ENCODE measurements at places on chromosomes 16 and 17.
A peak's percentile ranks its signal among the peaks of the same experiment; 100 is the strongest.

DNA sequence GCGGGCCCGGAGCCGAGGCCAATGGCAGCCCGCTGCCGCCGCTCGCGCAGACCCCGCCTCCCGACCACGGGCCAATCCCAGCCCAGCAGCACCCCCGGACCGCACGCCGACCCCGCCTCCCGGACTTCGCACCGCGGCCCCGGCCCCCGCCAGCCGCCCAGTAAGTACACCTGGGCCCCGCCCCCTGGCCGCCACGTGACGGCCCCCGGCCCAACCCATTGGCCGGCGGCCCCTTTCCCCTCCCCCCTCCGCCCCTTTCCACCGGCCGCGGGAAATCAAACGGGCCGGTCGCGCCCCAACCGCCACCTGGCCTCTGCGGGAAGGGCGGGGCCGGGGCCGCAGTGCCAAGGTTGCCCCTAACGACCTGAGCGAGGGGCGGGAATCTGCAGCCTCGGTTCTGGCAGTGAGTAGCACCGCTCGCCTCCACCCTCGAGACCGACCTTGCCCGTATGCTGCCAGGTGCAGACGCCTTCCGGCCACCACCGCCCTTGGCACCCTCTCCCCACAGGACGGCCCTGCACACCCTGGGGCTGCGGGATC lies at the start of gene YBX2:
Gene YBX2, minus strand, starts transcription at position 26 of the 540 bp plus-strand sequence. CDS start 139 bp downstream, outside the sequence.
- DNase-seq, result peak; percentile 95

DNA sequence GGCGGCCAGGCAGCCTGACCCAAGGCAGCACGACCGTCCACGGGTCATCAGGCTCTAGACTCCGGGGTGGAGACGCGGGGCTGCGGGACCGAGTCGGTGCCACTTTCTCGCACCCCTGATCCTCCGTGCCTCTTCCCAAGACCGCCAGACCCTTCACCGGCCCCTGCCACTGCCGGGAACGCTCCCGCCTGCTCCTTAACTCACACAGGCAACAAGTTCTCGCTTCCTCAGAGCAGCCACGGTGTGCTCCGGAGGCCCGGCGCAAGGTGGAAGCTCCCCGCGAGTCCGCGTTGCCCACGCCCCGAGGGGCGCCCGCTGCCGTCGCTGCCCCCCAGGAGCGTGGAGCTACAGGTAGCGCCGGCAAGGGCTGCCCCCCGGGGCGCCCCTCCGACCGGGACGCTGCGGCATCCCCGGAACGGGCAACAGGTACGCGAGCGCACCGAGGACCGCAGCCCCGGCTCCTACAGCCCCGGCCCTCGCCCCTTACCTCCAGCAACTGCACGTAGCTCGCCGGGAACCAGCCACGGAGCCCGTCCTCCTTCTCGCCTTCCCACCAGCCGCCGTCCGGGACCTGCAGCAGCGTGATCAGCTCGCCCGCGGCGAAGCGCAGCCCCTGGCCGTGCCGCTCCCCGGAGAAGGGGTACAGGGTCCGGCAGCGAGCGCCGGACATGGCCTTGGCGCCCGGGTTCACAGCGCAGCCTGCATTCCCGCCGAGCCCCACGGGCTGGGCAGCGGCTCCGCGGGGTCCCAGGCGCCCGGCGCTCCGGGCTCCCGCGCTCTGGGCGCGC lies 491 bp downstream of the GAS7 start:
- DNase-seq, result peak; percentile 53

GRCh38 chr17:43428524-43428923 lies 29.7 kb downstream of the ARL4D start:
- no peak for DNase-seq

DNA sequence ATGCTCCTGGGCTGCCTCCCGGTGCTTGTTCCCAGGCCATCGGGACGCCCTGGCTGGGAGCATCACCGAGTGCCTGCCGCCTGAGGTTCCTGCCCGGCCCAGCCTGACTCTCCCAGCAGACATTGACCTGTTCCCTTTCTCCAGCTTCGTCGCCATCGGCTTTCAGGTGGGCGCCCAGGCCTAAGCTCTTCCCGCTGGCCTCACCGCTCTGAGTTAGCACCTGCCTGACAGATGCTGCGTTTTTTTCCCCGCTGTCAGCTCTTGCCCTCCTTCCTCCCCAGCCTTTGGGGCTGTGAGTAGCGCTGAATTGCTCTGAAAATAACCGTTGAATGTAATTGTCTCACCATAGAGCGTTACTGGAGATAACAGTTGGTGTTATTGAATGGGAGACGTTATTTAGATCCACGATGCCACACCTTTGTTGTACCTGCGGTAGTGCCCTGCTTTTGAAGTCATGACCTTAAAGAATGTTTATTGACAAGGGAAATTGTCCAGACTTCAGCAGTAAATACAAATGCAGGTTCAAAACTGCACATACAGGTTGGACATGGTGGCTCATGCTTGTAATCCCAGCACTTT lies 21.3 kb upstream of the SMIM5 start:
- no peak for DNase-seq

- no peak for DNase-seq
Observed at GRCh38 chr16:64278196-64278595, 843.7 kb downstream of the CDH11 start.

DNA sequence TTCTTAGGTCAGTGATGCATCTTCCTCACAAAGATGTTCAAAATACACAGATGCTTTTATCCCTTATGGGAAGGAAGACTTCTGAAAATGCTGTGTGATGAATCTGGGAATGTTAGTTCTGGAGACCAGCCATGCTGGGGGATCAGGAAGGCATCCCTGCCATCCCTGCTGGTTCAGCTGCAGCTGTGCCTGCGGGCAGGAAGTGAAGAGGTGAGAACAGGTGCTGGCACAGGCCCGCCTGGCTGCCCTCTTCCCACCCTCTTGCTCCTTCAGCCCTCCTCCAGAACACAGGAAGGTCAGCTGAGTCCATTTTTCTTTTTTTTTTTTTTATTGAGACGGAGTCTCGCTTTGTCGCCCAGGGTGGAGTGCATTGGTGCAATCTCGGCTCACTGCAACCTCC lies 15.2 kb downstream of the RAB11FIP3 start:
- no peak for DNase-seq

DNA sequence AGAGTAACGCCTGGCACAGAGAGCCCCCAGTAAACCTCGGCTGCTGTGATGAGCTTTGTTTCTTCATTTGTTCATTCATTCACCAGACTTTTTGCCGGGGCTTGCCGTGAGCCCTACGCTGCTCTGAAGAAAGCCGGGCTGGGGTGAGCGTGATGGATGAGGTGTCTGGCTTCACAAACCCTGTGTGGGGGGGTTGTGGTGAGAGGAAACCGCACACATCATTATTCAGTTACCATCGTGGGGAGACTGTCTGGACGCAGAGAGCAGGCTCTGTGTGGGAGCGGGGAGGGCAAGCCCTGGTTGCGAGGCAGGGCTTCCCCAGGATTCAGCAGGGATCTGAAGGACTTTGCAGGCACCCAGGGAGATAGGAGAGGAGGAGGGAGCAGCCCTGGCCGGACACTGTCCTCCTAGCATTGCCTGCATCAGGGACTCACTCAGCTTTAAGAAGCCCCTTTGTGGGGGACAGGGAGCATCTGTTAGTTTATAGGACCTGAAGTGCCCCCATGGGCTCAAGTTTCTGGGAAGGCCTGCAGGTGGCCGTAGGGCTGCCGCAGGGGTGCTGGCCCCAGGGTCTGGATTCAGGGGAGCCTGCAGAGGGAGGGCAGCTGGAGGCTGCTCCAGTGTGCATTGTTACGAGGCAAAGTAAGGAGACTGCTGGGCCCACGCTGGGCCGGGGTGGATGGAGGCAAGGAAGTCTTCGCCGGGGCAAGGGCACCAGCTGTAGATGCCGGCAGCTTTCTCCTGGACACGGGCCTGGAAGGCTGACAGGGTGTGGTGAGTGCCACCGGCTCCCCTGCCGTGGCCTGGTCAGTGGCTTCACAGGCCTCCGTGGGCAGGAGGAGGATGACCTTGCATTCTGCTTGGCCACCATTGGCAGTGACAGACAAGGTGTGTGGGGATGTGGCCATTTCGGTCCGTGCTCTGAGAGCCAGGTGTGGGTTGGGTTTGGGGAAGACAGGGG lies 334.5 kb downstream of the SEC14L1 start:
- no peak for DNase-seq

- DNase-seq, result no peak
Observed at GRCh38 chr16:84357191-84357651, 11.1 kb upstream of the ATP2C2 start.

- no peak for DNase-seq
Observed at GRCh38 chr17:29640413-29640812, 17.7 kb upstream of the CORO6 start.

- DNase-seq, result no peak
Observed at GRCh38 chr16:75627851-75628250, 4.8 kb upstream of the ADAT1 start.

DNA sequence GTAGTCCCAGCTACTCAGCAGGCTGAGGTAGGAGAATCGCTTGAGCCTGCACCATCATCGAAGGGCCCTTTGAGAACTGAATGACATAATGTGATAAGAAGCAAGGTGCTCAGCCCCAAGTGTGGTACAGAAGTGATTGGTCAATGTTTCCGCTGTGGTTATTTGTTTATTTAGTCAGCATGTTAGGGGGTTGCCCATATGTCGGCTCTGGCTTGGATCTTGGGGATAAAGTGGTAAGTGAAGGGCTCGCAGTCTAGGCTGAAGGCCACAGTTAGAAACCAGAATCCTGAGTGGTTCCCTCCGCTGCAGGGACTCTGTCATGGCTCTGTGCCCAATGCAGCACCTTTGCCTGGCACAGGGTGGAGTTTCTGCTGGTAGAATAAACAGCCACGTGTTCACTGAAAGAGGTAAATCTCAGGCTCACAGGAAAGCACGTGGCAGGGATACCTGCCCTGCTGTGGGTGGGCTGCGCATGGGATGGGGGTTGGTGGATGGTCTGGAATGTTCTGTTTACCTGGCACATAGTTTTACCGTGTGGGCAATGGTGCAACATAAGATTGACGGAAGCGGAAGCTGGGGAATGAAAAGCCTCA lies 35.4 kb downstream of the SYT17 start:
- no peak for DNase-seq

DNA sequence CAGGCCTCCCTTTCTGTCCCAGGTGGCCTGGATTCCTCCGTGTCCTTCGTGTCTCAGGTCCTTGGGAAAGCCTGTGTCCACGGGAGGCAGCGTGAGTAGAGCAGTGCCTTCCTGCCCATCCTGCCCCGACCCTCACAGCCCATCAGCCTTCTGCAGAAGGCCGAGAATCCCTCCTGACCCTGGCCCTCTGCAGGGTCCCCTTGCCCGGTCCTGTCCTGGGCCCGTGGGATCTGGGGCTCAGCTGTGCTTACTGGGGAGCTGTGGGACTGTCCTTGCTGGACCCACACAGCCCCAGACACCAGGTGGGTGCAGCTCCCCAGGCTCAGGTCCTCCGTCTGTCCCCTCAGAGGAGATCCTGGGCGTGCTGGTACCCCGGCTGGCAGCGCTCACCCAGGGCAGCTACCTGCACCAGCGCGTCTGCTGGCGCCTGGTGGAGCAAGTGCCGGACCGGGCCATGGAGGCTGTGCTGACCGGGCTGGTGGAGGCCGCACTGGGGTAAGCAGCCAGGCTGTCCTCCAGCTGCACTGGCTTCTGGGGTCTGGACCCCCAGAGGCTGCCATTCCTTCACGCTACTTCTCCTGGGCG lies 3.9 kb downstream of the TELO2 start:
- DNase-seq, result no peak

- DNase-seq, result no peak
Observed at GRCh38 chr17:74785981-74786360, 9.8 kb upstream of the NAT9 start.

- DNase-seq, result no peak
Observed at GRCh38 chr17:68579194-68579927, 21.8 kb downstream of the FAM20A start.

GRCh38 chr17:41537614-41537954 lies 9.5 kb upstream of the KRT19 start:
- no peak for DNase-seq
